Activated naive CD4-positive, alpha-beta T cell treated with Interleukin-2 at 50 U/mL for 16 hours (primary cell): ENCODE measurements at places on chromosomes 5 and 9.

GRCh38 chr5:155728857-155729683 lies 597.9 kb upstream of the SGCD start:
- no peak for DNase-seq

- no peak for DNase-seq
These were observed 69.0 kb downstream of the SHC3 start for GRCh38 chr9:89109666-89110065.

DNA sequence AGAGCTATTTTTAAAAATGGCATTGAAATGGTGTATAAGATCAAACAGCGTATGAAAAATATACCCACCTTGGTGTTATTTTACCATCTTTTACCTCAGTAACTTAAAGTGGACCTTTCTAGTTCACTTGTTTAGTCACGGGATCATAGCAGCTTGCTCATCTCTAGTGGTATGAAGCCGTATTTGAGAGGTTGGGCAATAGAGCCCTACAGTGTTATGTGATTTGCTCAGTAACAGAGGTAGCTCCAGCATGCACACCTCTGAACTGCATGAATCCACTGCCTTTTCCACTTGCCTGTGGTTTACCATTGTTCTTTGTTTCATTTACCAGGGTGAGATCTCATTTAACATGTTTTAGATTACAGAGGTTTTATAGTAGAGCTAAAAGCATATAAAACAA lies 134.4 kb downstream of the ATG10 start:
- no peak for DNase-seq

GRCh38 chr9:90086101-90086511 lies 481.3 kb downstream of the GADD45G start:
- no peak for DNase-seq

DNA sequence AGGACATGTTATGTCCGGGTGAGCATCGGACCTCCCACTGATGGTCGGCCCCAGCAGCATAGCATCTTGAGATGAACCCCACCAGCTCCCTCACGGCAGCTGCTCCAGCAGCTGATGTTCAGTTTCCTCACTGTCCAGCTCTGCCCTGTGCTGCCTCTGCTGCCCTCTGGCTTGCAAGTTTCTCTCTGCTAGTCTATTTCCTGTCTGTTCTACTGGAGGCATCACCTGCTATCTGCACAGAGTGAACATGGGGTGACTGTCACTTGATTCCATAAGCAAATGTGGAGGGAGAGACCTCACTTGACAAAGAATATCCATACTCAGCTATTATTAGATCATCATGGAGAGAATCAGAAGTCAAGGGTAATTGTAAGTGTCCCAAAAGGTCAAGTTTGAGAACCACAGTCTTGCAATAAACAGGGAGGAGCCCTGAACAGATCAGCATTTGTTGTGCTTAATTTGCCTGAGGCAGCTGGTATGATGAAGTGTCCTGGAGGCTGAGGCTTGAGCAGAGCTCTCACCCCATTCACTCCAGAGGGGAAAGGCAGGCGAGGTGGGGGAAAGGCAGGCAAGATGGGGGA lies 702.8 kb downstream of the SEMA5A start:
- DNase-seq = no peak

- DNase-seq = no peak
These were observed 42.3 kb downstream of the RNF180 start for GRCh38 chr5:64207978-64208377.

DNA sequence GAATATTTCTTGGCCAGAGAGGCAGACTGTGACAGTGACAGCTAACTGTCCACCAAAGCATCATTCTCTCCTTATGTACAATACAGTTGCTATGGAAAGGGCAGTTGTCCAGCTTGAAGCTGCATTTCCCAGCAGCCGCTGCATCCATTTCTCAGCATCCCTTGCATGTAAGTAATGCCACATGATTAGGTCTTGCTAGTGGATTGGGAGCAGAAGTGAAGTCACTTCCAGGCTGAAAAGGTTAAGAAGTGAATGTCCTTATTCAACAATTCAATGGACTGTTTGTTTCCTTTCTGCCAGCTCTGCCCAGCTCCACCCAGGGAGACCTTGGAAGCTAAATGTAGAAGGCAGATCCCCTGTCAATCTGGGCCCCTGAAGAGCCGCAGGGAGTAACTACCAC lies 26.1 kb upstream of the RETREG1 start:
- no peak for DNase-seq

DNA sequence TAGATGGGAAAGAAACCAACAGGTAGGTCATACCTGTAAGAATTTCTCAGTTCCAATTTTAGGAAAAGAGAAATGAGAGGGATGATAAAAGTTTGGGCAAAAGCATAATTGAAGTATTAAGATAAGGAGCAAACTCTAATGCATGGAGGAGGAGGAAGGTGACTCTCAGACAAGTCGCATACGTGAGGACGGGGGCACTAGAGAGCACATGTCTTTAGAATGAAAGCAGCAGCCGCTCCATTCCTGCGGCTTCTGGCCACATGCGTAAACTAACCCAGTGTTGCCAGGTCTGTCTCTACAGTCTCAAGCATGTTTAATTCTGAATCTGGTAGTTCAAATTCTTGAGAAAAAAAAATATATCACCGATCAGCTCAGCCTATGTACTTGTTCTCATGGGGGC lies 371.5 kb upstream of the SLC30A5 start:
- no peak for DNase-seq

GRCh38 chr9:99811172-99811571 lies 10.5 kb upstream of the NR4A3 start:
- DNase-seq = no peak

DNA sequence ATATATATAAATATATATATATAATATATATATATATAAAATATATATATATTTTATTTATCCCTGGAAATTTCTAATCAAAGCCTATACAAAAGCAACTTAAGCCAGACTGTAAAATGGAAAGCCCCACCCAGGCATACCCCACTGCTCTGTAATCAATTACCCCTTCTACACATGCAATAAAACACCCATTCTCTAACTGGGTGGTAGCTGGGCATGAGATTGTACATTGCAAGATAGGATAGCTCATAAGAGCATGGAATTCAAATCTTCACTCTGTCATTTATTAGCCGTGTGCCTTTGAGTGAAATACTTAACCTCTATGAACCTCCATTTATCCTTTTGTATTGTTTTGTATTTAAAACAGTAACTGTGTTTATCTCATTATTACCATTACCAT lies 405.3 kb upstream of the SLC30A5 start:
- no peak for DNase-seq

DNA sequence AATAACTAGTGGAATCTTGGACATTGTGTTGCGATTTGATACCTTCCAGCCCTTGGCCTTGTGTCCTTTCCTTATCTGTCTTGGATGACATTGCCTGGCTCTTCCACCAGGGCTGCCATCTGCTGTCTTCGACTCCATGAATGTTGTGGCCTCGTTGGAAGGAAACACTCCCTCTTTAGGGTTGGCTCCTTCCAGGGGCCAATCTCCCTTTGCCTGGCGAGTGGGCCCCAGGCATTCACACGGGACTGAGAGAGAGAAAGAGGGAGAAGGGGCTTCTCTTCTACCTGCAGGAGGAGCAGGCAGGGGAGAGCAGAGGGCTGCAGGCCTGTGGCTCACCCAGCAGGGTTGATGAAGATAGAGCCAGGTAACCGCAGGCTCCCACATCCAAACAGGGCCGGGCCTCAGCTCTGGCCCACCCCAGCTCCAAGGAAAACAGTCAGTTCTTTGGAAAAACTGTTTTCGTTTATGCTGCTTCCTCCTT lies 31.3 kb downstream of the FGF1 start:
- DNase-seq = no peak

DNA sequence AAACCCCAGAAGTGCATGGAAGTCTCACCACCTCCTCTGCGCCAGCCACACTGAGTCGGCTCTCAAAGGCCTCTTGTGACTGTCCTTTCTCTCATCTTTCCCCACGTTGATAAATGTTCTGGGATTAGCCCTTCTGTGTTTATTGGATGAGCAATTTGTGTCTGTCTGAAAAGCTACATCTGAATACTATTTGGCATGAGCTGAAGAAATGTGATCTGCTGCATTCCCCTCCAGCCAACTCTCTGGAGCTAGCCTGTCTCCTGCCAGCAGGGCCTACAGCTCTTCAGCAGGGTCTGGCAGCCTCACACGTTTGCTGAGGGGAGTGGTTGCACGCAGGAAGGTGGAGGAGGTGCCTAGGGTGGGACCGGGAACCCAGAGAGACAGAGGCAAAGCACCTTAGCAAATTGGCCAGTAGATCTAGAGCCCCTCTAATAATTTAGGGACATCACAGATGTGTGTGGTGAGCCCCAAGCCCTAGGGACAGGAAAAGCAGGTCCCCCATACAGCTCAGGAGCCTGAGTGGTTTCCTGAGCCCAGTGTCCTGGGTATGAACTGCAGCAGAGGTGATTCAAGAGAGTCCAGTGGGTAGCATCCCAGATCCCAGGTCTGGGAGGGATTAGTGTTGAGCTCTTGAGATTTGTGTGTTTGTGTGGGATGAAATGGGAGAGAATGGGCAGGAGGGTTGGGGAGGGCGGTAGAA lies 20.5 kb upstream of the B4GALT1 start:
- no peak for DNase-seq

DNA sequence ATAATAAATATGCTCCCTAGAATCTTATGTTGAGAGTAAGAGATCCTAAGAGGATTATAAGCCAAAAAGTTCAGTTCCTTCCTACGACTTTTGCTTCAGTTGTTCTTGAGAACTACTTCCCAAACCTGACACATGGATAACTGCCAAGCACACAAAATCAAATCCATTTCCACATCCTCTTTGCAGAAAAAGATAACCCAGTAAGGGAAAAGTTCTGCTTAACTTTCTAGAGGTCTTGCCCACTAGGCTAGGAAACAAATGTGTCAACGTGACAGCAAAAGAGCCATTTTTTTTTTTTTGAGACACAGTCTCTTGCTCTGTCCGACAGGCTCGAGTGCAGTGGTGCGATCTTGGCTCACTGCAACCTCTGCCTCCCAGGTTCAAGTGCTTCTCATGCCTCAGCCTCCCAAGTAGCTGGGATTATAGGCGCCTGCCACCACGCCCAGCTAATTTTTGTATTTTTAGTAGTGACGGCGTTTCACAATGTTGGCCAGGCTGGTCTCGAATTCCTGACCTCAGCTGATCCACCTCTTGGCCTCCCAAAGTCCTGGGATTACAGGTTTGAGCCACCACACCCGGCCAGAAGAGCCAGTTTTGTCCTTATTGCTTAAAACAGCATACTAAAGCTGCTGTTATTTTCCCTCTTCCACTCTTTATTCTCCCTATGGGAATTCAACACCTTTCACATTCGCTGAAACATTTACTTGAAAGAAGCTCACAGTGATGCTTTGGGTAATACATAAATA lies 24.2 kb downstream of the CSNK1A1 start:
- no peak for DNase-seq

- no peak for DNase-seq
These were observed 361.8 kb upstream of the ACTBL2 start for GRCh38 chr5:57844410-57844809.

- DNase-seq = no peak
These were observed 23.1 kb downstream of the ZNF618 start for GRCh38 chr9:113899205-113899604.

DNA sequence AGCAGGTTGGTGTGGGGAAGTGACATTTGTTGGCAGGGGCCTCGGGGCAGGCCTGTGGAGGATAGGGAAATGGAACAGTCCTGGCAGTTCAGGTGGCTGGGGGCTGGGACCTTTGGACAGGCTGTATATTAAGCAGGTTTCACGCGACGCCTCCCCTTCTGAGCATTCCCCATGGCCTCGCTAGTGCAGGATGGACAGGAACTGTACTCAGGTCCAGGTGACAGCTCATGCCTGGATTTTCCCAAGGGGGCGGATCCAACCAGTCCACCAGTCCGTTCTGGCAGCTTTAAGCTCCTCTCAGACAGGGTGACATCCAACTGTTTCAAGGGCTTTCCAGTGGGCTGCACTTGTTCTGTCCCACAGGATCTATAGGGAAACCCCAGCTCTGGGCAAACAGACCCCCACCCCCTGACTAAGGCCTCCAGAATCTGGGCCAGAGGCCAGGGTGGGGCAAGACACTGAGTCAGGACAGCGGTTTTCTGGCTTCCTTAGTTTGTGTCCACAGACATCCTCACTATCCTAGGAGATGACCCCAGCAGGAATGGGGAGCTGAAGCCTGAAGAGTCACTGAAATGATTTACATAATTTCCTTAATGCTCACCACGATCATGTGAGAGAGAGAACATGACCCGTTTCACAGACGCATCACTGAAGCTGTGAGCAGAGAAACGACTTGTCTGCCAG lies 20.9 kb downstream of the CSF2 start:
- no peak for DNase-seq

- DNase-seq = no peak
These were observed 2.7 kb downstream of the GZMA start for GRCh38 chr5:55104946-55105701.

DNA sequence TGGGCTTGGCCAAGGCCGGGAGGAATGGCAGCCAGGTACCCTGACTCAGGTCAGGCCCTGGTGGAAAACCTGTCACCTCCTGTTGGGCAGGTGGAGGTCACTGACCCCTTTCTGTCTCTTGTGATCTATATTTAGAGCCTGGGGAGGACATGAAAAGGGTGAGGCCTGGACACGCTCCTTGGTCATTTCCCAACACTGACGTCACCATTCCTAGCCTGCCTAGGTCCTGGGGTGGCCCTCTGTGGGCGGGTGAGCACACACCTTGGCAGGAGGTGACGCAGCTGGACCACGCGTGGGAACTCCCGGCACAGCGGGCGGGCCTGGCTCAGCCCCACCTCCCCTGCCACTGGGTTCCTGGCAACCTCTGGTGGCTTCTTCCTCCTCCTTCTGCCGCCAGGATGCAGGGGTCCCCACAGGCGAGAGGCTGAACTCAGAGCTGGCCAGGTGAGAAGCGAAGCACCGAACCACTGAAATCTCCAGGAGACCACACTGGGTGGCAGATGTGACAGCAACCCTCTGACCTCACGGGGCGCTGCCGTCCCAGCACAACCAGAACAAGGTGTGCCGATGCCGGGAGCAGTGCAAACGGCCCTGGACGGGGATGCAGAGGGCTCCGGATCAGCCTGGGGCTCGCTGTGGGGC lies 6.4 kb upstream of the RALGDS start:
- DNase-seq = peak; percentile 72

- DNase-seq = no peak
These were observed 126.9 kb downstream of the TLE1 start for GRCh38 chr9:81562231-81563019.

GRCh38 chr9:107881626-107882300 lies 392.2 kb upstream of the KLF4 start:
- no peak for DNase-seq

- DNase-seq = no peak
These were observed 64.7 kb downstream of the NR3C1 start for GRCh38 chr5:143338658-143339366.

- DNase-seq = no peak
These were observed 36.3 kb upstream of the LRRC19 start for GRCh38 chr9:27041746-27042145.

- no peak for DNase-seq
These were observed 42.1 kb downstream of the MRPL36 start for GRCh38 chr5:1757511-1757910.

DNA sequence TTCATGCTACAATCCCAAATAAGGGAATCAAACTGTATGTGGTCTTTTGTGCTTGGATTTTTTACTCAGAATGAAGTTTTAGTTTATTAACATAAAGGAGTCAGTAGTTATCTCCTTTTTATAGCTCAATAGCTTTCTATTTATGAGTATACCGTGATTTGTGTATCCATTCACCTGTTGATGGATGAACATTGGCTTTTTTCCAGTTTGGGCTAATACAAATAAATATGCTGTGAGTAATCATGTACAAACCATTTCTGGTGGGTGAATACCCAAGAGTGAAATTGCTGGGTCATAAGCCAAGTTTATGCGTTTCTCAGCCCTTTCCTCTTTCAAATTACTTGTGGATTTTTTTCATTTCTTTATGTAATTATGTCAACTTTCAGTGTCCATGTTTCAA lies 395.3 kb downstream of the OSTF1 start:
- DNase-seq = no peak
